Muscle of leg (tissue), 16 donors: ENCODE measurements at places on chromosomes 3 and 15. TPM values are rescaled to one million over a fixed set of nuclear protein-coding genes. Genes with fewer than 3 reads are reported as not detected.

DNA sequence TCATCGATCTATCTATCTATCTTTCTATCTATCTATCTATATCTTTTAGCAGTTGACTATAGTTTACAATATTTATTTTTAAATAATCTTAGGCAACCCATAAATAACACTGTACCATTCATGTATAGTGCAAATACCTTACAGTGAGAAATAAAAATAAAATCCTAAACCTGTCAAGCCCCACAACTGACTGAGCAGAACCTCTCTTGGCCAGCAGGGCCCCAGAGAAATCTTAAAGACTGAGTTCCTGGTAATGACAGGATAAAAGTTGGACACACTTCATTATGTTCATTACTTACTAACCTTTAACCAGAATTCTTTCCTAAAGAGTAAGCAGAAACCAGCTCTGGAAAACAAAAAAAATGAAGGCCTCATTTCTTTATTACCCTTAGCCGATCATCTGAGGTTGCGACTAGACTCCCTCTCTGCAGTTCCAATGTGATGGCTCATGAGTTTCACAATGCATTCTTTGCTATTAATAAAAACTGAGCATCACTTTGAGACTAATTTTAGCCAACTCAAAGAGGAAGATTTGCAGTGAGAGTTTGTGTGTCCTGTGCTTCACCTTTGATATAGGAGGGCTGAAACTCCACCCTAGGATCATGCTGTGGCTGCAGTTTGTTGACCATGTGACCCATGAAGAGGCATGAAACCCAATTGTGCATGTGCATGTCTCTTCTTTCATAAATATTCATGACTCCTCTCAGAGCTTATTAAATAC is 1072.0 kb downstream of the NSUN3 start:
- DNase-seq = peak; percentile 0

- DNase-seq = no peak
Observed at GRCh38 chr15:58525991-58526421, 94.2 kb downstream of the LIPC start.

- DNase-seq = peak; percentile 91
Observed at GRCh38 chr3:90145094-90145860, 1037.9 kb downstream of the EPHA3 start.

- peak; percentile 99 for DNase-seq
Observed at GRCh38 chr15:75620841-75621391, 4.6 kb downstream of the SNUPN start.

- no peak for DNase-seq
Observed at GRCh38 chr3:30457726-30458125, 148.7 kb upstream of the TGFBR2 start.

DNA sequence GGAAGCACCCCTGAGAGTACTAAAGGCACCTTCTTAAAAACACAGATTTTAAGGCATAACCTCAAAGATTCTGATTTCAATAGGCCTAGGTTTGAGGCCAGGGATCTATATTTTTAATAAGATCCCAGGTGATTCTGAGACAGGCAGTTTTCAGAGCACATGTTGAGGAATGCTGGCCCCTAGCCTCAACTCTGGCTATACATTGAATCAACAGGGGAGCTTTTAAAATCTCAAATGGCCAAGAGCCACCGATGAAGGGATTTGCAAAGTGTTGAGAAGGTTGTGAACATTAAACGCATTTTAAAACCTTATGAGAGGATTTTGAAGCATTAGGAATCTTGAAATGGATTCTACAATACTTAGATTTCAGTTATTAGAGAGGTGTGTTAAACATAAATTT is 268.8 kb upstream of the ARHGEF26 start:
- DNase-seq = peak; percentile 14

DNA sequence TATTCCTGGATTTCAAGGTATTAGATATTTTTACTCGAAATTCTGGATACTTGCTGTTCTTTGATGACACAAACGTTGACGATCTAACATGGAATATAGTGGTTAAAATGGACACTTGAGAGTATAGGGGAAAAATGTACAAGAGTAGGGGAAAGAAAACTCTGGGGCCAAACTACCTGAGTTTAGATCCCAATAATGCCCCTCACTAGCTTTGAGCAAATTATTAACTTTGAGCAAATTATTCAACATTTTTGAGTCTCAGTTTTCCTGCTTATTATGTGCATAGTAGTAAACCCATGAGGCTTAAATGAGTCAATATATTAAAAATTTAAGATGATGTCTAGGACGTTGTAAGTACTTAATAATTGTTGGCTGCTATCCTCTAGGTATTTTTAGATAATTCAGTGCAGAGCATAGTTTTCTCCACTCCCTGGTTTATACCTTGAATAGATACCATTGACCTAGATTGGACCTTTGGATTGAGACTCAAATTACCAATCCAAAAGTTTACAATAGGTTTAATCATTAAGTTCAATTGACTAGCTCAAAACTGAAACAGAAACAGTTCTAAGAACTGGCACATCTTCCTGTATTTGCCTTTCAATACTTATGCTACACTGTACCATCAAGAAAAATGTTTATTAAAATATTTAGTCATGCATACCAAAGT is 4.5 kb downstream of the ADGRG7 start:
- no peak for DNase-seq

GRCh38 chr3:146470425-146470990 is 1.1 kb upstream of the PLSCR2 start:
- DNase-seq = no peak

GRCh38 chr3:111971533-111972130 is 7.2 kb upstream of the ABHD10 start:
- DNase-seq = no peak

GRCh38 chr15:41465822-41466421 is 27.8 kb upstream of the ITPKA start:
- DNase-seq = peak; percentile 53

DNA sequence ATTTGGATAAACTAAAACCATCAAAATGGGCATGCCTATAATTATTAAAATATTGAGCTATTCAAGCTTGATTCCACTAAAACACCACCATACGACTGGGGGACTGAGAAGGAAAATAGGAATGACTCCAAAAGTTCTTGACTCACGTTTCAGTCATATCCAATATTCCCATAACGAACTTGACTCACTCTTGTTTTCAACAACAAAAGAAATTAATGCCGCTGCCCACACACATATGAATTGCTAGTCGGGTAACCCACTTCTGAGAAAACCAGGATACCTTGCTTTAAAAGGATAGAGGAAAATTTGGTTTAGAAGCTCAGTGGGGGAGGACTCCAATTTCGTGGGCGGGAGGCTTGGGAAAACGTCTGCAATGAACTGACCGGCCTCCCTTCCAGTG is 5.2 kb downstream of the HTR3C start:
- peak; percentile 7 for DNase-seq

GRCh38 chr3:197356275-197356674 is 57.9 kb upstream of the DLG1 start:
- no peak for DNase-seq

- DNase-seq = no peak
Observed at GRCh38 chr3:21672303-21672702, 78.7 kb downstream of the ZNF385D start.

CPEB1 gene
- polyA plus RNA-seq = 0.38 TPM

SEMA3B gene
- 49.7 TPM for polyA plus RNA-seq

A4GNT gene
- polyA plus RNA-seq = not detected

PAQR5 gene
- 0.33 TPM for polyA plus RNA-seq

TMC3 gene
- 0.25 TPM for polyA plus RNA-seq
